Activated CD8-positive, alpha-beta memory T cell treated with anti-CD3 and anti-CD28 coated beads for 1 hour (primary cell): ENCODE measurements at places on chromosomes 6 and 20.

- DNase-seq = no peak
These were observed 339.6 kb upstream of the NOX3 start for GRCh38 chr6:155795173-155795796.

DNA sequence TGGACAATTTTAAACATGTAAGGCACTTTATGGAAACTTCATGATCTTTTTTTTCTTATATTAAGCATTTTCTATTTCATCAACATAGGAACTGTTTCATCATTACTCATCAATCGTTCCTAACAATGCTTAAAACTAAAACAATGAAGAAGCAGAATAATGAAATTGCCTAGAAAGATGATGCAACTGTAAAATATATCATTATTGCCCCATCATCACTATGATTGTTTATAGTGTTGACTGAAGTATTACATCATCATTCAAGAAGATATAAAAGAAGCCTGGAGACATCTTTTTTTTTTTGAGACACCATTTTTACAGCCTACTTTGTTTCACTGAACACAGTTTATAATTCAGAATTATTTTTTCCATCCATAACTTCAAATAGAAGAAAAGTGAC lies 147.2 kb downstream of the TRDN start:
- DNase-seq = no peak

- no peak for DNase-seq
These were observed 19.5 kb upstream of the SRSF3 start for GRCh38 chr6:36574679-36575078.

DNA sequence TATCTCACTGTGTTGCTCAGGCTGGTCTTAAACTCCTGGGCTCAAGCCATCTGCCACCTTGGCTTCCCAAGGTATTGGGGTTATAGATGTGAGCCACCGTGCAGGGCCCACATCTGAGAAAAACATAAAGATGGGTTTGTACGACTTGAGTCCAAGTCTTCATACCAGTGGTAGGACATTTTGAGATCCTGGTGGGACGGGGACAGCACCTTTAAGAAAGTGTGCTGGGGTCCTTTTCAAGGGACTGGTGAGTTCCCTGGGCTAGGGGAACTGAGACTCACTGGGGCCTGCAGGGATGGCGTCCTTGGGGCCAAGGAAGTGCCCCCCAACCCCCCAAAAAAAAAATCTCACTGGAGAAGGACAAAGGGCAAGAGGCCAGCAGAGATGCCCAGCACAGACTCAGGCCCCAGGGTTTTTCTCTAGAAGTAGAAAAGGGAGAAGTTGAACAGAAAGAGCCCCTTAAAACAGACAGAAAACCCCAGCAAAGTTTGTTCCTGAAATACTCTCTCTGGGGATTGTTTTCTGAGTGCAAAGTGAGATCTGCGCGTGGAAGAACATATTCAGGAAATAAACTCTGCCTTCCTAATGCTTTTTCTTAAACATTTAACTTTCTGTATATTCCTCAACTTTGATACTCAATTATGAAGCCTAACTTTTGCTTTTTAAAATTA lies 10.7 kb downstream of the OSBPL2 start:
- no peak for DNase-seq

GRCh38 chr6:6925391-6926164 lies 182.2 kb upstream of the RREB1 start:
- no peak for DNase-seq

DNA sequence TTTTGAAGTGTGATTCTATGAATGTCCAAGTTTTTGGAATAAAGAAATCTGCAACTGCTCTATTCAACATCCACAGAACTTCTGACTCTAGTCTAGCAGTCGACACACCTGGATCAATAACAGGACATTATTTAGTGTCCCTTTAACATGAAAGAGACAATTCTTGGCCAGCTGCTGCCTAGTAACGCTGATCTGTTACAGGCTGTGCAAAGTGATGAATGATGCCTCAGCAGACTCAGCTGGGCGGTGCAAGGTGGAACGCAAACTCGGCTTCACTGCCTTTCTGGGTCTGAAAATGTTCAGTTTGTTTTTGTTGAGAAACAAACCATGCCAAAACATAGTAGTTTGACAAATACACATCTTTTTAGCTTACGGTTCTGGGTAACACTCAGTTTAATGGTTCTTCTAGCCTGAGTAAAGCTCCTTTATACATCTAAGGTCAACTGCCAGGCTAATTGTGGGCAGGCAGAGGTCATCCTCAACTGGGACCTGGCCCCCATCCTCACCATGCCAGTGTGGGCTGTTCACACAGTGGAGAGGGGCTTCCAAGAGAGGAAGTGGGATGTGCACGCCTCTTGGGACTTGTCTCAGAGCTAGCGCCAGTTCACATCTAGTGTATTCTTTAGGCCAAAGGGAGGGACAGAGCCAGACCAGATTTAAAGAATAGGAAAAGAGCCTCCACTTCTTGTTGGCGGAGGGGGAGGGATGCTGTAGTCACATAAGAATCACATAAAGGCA lies 879.7 kb downstream of the QKI start:
- no peak for DNase-seq
